SW480 (cell line): ENCODE measurements at places on chromosomes 12 and 14.

DNA sequence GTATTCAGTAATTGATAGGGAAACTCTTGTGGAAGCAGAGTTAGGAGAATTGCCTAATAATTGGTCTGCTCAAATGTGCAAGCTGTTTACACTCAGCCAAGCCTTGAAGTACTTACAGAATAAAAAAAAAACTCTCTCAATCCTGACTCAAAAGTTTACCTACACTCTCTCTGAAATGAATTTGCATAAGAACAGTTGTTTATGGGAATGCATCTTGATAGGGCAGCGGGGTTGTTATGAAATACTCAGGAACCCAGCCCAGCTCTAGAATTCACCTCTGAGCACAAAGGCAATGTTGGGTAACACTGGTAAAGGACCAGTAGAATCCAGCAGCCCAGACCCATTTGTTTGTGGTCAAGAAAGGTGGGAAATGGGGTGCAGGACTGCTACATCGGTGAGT lies 267.0 kb downstream of the CPNE8 start:
- DNase-seq: no peak

GRCh38 chr12:92059960-92060359 lies 85.7 kb downstream of the BTG1 start:
- peak; percentile 31 for DNase-seq

DNA sequence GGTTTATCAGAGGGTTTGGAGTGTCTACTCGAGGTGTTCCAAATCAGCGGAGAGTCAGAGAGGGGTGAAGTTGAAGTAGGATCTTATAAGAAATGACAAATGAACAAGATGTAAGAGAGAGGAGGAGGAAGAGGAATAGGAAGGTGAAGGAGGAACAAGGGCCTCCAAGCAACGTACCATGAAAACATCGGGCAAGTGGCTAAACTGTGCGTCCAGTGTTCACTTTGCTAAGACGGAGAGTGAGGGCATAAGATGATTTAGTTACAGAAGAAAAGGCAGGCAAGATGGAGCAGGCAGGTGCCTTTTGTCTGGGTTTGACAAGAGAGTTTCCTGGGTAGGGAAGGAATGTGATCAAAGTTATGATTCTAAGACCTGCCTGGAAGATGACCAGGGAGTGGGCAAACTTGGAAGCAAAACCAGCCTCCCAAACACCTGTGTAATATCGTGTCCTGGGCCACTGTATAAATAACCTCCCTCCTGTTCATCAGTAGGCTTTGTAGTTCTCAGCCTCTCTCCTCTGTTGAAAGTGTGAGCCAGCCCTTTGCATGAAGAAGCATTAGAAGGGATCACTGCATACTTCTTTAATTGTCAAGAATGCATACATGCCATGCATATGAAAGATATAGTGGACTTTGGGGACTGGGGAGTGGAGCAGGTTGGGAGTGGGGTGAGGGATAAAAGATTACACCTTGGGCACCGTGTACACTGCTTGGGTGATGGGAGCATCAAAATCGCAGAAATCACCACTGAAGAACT lies 111.4 kb downstream of the ZFP36L1 start:
- no peak for DNase-seq

DNA sequence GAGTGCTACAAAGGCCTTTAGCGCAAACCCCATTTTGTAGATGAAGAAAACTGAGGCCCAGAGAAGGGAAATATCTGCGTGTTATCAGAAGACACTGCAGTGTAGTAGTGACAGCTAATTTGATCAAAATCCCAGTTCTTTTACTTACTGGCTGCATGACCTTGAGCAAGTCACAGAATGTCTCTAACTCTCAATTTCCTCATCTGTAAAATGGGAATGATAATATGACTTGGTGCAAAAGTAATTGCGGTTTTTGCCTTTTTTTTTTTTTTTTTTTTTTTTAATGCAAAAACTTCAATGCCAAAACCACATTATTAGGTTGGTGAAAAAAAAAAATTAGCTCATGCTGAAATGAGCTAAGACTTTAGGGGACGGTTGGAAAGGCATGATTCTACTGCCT lies 69.7 kb downstream of the C12orf75 start:
- no peak for DNase-seq

- no peak for DNase-seq
Measured at GRCh38 chr12:101044512-101045059, 165.5 kb downstream of the SLC5A8 start.

DNA sequence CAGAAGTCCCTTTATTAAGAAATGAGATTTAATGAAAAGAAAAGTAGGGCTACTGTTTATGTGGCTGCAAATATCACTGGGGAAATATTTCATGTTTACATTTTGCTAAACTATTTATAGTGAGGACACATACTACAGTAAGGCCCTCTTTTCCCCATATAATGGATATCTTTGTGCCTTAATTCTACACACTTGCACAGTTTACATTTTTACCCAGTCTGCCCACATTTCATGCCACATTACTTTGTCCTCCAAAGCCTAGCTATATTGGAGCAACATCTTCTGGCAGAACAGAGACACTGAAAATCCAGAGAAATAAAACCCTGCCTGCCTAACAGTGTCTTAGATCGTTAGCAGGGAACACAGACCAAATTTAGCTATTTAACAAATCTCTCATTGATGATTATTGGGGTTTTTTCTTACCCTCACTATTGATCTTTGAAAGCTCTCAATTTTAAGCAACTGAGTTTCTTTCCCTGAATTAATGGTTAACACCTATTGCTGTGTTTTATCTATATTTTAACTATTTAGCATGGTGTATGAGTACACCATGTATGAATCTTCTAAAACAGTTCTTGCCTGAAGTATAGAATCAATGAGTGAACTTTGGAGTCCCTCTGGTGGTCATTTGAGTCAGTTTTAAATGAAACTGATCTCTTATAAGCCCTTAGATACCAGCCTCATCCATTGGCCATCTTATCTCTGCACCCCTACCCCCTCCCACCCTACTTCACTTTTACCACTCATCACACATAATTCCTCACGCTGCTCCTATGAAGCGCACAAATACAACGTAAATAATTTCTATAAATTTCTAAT lies 170.2 kb downstream of the BCAT1 start:
- peak; percentile 76 for DNase-seq

DNA sequence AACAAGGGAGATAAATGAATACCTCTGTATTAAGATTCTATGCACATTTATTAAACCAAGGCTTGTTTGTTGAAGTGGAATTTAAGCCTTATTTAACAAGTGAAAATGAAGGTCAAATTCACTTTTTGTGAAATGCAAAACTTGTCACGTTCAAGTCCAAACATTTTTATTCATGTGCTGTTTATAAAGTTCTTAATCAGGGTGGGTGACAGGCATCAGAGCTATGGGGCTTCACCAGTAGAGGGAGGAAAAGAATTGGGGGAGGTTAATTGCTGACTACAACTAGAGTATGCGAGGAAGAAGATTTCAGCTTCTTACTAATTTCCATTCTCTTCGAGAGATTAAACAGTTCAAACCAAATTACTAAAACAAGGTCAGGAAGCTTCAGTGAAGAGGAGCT lies 9.7 kb downstream of the MOK start:
- DNase-seq: no peak

GRCh38 chr12:72030277-72030676 lies 91.6 kb downstream of the TPH2 start:
- DNase-seq: no peak

GRCh38 chr12:106632797-106633450 lies 50.1 kb downstream of the RFX4 start:
- DNase-seq: peak; percentile 20

DNA sequence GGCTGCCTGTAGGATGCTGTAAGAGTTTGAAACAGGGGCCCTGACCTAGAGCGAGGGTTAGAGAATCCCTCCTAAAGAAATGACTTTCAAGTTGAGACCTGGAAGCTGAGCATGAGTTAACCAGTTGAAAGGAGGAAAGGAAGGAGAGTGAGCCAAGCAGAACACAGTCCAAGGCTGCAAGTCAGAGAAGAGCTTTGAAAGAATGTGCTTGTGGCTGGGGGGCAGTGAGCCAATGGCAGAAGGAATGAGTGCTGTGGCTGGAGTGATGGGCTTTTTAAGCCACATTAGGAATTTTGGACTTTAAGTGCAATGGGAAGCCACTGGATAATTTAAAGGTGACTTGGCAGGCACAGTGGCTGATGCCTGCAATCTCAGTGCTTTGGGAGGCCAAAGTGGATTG lies 18.1 kb downstream of the CDKN1B start:
- DNase-seq: peak; percentile 50
